Cortex of kidney (tissue), 1 donor: ENCODE measurements at places on chromosomes 12 and 14.

- no peak for DNase-seq
These were observed 24.9 kb downstream of the DEGS2 start for GRCh38 chr14:100134586-100134985.

DNA sequence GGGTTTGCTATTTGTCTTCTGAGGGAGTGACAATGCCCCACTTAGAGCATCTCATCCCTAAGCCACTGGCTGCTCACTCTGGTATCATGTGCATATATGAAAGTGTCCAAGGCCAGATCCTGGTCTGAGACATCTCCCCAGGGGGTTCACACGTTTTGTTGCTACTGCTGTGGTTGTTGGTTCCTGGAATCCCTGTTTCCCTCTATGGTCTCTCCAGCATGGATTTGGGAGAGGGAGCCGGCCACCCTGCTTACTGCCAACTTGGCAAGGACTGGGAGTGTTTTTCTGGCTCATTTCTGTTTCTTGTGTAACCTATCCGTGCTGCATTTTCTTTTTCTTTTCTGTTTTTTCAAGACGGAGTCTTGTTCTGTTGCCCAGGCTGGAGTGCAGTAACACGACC lies 101.3 kb upstream of the MAX start:
- DNase-seq, result no peak

- no peak for DNase-seq
These were observed 3.2 kb upstream of the CLEC9A start for GRCh38 chr12:10027311-10027710.

DNA sequence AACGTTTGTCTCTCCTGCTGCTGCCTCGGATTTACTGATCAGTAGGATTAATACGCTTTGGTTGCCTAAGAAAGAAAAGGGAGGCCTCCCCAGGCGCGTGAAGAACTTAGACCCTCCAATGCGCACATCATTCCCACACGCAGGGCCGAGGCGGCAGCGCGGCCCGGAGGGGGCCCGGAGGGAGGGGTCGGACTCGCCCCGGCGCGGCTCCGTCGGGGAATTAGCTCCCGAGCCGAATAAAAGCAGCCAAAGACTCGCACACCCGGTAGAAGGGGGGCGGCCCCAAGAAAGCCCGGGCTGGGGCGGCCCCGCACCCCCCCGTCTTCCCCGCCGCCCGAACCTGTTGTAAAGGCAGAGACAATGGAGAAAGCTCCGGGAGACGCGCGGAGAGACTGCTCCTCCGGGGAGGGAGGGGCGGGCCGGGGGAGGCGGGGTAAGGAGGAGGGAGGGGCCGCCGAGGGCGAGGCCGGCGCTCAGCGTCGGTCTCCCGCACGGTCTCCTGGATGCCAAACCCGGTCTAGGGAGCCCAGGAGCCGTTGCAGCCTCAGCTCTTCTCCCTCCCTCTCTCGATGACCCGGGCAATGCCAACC lies at the start of gene NELL2:
Gene NELL2 (minus strand): TSS at position 362 of the 590 bp plus-strand sequence. CDS start 446 bp downstream, outside the sequence.
- DNase-seq, result no peak

GRCh38 chr12:96520767-96521166 lies 31.4 kb downstream of the CFAP54 start:
- DNase-seq, result no peak

DNA sequence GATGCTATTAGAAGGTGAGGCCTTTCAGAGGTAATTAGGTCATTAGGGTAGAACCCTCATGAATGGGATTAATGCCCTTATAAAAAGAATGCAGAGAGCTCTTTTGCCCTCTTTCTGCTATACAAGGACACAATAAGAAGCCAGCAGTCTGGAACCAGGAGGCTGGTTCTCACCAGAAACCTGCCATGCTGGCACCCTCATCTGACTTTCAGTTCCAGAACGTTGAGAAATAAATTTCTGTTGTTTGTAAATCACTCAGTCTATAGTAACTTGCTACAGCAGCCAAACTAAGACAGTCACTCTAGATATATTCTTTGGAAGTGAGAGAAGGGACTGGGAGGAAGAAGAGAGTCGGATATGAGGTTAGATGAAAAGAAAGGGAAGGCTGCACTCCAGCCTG lies 125.0 kb upstream of the MYF6 start:
- DNase-seq, result no peak

- no peak for DNase-seq
These were observed 1.4 kb downstream of the AKAP6 start for GRCh38 chr14:32330351-32331111.

GRCh38 chr14:68225321-68225720 lies 405.7 kb downstream of the RAD51B start:
- DNase-seq, result no peak

GRCh38 chr12:90064852-90065801 lies 356.5 kb upstream of the ATP2B1 start:
- no peak for DNase-seq

- DNase-seq, result no peak
These were observed 302.3 kb upstream of the TMEM132C start for GRCh38 chr12:127964717-127965116.

- DNase-seq, result no peak
These were observed 356.0 kb downstream of the ADGRD1 start for GRCh38 chr12:131309700-131310099.

DNA sequence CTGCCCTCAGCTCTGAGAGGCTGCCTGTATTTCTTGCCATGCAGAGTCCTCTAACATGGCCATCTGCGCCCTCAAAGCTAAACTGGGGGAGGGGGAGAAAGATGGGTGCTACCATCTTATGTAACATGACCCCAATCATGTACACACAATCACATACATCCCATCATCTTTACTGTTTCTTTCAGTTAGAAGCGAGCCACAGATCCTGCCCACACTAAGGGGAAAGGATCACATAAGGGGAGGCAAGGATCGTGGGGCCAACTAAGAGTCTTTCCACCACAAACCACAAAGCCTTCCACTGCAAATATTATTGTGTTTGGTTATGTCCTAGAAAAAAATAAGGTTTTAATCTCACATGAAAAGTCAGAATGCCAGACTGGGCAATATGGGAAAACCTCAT lies 11.8 kb upstream of the AMN1 start:
- no peak for DNase-seq

DNA sequence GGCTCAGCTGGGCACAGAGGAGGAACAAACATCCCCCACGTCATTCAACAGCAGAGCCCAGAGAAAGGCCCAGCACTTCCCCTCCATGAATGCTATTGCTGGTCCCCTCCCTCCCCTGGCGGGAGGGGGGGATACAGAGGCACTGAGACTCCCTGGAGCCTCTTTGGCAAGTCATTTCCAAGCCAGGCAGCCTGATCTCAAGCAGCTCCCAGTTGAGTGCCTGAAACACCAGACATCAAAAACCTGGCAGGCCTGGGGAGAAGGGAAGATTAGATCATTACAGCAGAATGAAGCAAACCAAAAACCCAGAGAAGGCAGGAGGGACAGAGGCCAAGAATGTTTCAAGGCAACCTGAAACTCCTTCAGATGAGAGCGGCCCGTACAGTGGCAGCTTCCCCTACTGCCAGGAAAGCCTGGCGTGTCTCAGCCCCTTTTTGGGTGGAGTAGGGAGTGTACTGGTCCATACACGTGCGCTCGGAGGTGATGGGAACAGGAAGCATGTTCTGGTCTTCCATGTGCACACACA lies 92.1 kb downstream of the LRRC74A start:
- DNase-seq, result no peak

DNA sequence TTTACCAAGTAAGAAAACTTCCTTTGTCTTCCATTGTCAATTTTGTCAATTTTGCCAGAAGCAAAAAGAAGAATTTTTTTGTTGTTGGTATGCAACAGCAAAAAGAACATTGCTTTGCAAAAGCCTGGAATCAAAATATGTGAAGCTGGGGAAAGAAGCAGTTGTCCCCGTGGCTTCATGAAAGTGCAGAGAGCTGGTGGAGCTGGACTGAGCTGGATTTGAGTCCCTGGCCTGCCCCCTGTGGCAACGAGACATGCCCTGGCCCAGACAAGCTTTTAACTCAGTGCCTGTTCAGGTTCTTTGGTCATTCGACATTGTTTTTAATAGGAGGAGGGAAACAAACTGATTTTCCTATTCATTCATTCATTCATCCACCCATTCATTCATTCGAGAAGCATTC lies 70.3 kb downstream of the SLC15A4 start:
- no peak for DNase-seq

DNA sequence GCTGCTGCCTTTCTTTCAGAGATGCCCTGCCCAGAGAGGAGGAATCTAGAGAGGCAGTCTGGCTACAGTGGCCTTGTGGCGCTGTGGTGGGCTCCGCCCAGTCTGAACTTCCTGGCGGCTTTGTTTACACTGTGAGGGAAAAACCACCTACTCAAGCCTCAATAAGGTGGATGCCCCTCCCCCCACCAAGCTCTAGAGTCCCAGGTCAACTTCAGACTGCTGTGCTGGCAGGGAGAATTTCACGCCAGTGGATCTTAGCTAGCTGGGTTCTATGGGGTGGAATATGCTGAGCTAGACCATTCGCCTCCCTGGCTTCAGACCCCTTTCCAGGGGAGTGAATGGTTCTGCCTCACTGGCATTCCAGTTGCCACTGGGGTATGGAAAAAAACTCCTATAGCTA lies 25.6 kb downstream of the SPATA7 start:
- DNase-seq, result no peak

- DNase-seq, result no peak
These were observed 1116.5 kb upstream of the TMEM132C start for GRCh38 chr12:127150479-127150878.

DNA sequence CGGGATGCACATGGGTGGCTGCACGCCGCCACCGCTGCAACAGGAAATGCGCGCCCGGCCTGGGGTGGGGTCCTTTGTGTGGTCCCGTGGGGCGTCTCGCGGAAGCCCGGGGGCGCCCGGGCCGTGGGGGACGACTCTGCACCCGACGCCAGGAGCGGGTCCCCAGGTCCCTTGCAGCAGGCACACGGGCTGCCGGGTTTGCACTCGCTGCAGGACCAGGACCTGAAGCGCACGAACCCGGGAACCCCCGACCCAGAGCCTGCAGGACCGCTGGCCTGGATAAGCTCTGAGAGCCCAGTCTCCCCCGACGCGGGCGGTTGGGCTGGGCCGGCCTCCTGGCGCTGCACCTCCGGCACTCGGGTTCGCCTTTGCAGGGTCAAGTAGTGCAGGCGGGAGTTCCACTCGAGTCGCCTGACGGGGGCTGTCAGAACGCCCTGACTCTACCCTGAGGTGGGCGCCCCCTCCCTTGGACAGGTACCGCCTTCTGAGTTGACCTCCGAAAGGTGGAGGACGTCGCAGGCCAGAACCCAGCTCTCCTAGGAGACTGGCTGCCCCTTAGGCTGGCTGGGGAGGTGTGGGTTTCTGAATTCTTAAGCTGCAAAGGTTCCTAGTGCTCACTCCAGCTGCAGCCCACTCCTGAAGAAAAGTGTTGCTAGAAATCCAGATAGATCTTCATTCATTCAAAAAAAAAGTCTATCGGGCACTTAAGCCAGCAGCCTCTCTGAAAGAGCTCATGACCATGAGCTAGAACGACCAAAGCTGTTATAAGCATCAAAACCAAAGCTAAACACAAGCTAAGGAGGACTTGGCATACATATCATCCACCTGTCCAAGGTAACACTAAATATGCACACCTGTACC lies 68.0 kb downstream of the RNF34 start:
- DNase-seq, result no peak

DNA sequence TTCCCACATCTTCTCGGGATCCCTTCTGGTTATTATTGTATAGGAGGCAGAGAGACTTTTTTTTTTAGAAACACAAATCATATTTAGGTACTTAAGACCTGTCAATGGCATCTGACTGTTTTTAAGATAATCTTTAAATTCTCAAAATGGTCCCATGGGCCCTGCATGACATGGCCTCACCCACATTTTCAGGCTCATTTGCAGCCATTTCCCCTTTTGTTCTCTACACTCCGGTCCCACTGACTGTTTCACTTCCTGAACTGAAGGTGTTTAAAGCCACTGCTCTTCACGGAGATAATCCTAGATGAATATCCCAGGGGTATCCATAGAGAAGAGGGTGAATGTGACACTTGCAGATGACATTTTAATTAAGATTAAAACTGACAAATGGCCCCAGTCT lies 12.3 kb upstream of the C12orf71 start:
- DNase-seq, result no peak

GRCh38 chr14:34218881-34219280 lies 243.2 kb downstream of the SPTSSA start:
- DNase-seq, result no peak

- DNase-seq, result no peak
These were observed 50.1 kb downstream of the TMEM132C start for GRCh38 chr12:128316973-128317526.

- DNase-seq, result no peak
These were observed 32.8 kb downstream of the ARID4A start for GRCh38 chr14:58331111-58331510.

GRCh38 chr12:98678946-98679610 lies 34.0 kb downstream of the APAF1 start:
- no peak for DNase-seq

- no peak for DNase-seq
These were observed 106.8 kb downstream of the TMEM260 start for GRCh38 chr14:56686416-56686815.

- no peak for DNase-seq
These were observed 34.2 kb downstream of the TBX5 start for GRCh38 chr12:114371733-114372132.

DNA sequence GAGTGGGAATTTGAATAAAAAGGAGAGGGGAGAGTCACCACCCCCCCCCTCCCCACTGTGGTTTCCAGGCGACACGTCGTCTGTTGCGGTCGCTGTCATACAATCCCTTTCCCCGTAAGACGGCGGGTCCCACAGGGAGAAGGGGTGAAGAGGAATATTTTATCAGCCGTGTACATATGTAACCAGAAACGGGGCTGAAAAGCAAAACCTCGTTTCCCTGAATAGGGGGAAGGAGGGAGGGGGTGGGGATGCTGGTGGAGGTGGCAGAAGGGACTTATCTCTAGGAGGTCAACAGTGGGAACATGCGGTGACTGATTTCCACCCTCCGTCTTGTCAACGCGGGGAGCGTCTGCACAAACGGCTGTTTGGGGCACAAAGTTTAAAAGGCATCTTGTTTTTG lies 171.4 kb downstream of the RBM19 start:
- no peak for DNase-seq

GRCh38 chr12:120090206-120090605 lies 26.3 kb downstream of the RAB35 start:
- no peak for DNase-seq

GRCh38 chr14:92577321-92577742 lies 63.8 kb downstream of the RIN3 start:
- DNase-seq, result no peak

GRCh38 chr12:67794161-67794560 lies 145.6 kb downstream of the DYRK2 start:
- no peak for DNase-seq

DNA sequence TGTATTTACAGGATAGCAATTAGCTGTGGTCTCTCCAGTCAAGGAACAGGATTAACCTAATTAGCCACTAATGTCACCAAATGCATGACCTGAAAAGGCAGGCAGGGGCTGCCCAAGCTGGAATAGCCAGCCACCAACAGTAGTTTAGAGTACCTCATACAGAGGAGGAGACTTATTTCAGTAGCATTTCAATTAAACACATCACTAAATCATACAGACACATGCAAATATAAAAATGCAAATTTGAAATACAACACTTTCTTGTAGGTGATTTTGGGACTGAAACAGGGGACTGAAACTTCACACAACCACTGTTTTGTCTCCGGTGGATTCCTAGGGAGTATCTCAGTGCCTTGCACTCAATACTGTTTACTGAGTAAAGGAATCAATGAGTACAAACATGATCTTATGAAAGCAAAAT lies 636 bp upstream of the IFNG-AS1 start:
- DNase-seq, result no peak
